ENCODE measurements at places on chromosomes 2 and 18.

DNA sequence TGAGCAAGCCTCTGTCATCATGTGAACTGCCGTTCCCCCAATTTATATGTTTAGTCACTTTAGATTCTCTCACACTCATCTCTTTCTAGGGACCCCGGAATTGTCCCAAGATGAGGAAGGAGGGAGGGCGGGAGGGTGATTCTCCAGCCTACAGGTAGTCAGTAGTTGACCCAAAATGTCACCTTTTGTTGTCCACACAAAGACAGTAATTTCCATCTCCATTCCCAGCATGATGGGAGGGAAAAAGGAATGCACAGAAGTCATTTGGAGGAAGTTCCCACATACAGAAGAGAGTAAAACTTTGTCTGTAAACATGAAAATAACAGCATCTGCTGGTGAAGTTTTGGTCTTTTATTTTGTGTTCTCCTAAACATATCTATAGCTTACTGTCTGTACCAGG lies 222.9 kb downstream of the KLHL29 start:
- no peak for DNase-seq

DNA sequence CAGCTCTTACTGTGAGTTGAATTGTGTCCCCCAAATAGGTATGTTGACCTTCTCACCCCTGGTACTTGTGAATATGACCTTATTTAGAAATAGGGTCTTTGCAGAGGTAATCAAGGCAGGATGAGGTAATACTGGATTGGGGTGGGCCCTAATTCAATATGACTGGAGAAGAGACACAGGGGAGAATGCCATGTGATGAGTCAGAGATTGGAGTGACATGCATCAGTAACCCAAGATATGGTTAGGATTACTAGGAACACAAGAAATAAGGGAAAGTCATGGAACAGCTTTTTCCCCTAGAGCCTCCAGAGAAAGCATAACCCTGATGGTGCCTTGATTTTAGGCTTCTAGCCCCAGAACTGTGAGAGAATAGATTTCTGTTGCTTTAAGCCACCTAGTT lies 37.0 kb upstream of the ATP5MC3 start:
- no peak for DNase-seq

DNA sequence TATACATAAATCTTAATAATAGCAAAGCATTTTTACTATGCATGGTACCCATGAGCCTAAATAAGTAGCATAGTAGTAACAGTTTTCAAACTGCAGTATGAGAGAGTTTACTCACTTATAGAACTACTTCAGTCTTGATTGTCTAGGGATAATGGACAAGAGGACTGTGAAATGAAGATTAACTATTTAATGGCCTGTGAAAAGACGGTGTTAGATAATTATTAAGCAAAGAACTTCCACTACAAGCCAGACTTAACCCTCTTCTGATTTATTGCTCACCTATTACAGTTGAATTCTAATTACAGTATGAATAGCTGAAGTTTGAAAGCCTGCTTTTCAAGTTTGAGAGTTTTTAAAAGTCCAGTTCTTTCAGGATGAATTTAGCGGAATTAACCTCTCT lies 18.9 kb downstream of the PIK3C3 start:
- no peak for DNase-seq

DNA sequence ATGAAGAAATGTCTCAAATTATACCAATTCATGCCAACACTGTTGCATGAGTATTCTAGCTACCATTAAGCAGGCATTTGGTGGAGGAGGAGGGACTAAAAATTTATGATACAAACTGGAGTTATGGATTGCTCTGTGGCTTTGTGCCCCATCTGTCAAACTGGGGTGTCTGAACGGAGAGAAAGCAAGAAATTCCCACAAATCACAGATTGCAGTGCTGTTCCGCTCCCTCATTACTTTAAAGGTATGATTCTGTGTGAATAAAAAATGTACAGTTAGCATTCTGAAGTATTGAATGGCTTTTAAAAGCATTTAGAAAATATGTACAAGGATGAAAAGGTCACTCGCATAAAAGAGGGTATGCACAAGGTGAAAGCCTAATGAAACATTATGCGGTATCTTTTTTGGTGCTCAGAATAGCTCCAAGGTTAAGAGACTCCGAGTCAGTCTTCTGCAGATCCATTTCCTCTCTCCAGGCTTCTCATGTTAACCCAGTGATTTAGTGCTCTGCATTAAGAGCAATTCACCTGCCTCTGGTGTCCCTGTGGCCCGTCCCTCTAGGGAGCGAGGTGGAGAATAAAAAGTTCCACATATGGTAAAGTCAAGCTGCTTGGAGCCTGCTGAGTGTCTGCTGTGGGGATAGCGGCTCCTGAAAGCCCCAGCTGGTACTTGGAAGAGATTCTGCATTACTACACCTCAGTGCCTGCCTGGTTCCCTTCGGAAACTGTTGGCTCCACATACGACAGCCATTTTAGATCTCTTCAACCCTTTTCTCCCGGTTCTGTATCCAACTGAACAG lies 184.2 kb downstream of the ZNF521 start:
- DNase-seq, result no peak

DNA sequence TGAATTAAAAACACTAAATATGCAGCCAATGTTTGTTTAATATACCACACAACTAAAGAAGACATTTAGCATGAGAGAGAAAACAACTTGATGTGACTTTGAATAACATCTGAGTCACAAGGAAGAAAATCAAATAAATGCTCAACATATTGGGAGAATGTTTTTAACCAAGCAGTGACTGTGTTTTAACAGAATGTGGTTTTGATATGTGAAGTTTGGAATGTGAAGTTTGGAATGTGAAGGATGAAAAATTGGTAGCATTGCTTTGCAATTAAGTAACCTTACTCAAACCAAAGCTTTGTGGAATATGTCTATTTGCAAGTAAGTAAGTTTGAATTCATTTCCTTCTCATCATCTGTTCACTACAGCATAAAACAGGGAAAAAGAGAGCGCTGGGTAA lies 128.2 kb upstream of the DNAJC10 start:
- DNase-seq, result no peak

- DNase-seq, result no peak
These were observed 315.1 kb upstream of the KLHL29 start for GRCh38 chr2:23069923-23070322.

DNA sequence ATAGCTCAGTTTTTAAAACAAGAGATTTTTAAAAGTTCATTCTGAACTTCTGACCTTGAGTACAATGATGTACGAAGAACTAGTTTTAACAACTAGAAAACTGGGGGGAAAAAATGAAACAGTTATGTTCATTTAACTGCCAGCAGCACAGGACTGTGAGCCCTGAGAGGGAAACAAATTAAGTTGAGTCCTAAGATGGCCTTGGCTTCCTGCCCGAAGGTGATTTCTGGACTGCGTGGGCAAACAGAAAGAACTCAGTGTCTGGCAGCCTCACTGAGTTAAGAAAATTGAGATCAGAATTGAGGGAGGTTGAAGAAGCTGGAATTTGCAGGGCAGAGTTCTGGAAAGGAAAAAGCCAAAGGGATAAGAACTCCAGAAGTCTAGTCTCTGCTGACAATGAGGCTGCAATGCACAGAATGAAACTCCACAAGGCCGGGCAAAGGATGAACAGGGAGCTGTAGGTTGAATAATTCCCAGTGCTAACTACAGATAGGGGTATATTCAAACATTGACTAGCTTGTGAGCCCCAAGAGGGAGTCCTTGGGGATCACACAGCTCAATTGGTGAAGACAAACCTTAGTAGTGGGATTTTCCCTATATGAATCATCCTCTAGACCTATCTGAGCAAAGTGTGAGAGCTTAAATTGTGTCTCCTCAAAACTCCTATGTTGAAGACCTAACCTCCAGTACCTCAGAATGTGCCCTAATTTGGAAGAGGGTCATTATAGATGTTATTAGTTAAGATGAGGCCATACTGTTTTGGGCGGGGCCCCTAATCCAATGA lies 13.1 kb upstream of the CRACDL start:
- no peak for DNase-seq

DNA sequence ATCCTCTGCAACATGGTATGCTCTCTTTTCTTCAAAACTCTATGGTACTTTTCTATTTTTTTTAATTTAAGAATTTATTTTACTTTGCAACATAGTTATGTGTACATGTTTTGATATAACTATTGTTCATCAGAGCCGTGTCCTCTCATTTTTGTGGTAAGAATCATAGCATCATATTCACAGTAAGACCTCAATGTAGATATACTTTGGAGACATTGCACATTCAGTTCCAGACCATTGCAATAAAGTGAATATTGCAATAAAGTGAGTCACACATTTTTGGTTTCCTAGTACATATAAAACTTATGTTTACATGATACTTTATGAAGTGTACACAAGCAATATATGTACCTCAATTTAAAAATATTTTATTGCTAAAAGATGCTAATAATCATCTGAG lies 22.7 kb upstream of the LINC00305 start:
- no peak for DNase-seq

GRCh38 chr2:153808679-153809078 lies 63.0 kb upstream of the GALNT13 start:
- DNase-seq, result no peak

DNA sequence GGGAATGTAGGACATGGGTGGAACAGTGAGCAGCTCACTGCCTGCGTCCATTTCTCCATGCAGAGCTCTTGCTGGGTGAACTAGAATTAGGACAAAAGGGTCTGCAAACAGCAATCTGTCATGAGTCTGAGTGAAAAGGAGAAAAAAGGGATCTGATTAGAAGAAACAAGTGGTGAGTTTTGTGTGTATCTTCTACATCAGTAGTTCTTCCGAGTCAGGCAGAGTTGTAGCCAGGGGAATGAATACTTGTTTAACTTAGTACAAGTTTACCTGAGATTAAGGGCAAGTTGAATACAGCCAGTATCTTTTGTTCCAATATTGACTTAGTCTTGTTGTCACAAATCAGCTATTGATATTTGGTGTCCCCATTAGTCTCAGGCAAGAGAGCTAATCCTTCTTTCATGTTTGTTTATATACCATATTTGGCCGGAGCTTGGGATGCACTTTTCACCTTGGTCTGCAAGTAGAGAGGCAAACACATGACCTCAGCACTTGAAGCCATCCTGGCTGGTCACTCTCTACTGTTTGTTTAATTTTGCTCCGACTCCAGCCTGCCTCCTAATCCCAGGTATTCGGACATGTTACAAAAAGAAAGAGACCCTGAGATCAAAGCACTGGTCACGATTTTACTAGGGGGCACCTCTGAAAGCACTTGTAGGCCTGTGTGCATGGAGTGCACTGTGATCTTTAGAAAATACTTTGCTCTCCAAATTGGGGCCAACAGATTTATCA lies 211.0 kb upstream of the NT5C1B start:
- no peak for DNase-seq

GRCh38 chr18:56267334-56267733 lies 371.1 kb downstream of the TXNL1 start:
- no peak for DNase-seq

GRCh38 chr2:7997279-7997678 lies 684.6 kb upstream of the ID2 start:
- DNase-seq, result no peak

DNA sequence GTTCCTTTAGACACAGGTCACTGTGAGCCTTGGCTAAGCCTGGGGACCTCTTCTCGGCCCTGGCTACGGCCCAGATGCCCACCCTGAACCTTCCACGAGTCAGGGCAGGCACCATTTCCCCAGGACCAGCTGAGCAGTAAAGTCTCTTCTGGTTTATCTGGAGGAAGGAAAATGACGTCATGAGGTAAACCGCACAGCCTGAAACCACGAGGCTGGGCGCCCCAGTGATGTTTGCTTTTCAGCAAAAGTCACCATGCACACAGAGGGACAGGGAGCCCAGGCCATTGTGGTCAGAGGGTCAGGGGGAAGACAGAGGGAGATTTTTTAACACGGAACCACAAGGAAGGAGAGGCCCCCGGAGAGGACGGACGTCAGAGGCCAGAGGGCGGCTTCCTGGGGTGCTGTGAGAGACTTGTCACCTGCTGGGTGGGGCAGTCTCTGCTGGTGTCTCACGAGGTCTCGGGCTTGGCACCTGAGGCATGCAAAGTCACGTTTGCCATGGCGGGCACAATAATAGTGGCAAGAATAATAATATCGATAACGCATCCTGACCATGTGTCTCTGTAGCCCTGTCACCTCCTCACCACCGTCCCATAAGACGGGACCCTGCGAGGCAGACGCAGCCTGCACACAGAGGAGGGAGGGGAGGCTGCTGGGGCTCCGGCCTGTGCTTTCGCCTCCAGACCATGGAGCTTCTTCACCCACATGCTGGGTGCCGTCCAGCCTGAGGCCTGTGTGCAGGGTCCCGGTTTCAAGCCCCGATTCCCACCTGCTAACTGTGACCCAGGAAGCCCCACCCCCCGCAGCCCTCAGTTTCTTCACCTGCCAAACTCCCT lies 33.2 kb upstream of the FOSL2 start:
- no peak for DNase-seq

GRCh38 chr2:234029150-234029733 lies 21.3 kb upstream of the SPP2 start:
- no peak for DNase-seq

GRCh38 chr2:28661589-28662001 lies 90.0 kb upstream of the PPP1CB start:
- DNase-seq, result peak; percentile 93

DNA sequence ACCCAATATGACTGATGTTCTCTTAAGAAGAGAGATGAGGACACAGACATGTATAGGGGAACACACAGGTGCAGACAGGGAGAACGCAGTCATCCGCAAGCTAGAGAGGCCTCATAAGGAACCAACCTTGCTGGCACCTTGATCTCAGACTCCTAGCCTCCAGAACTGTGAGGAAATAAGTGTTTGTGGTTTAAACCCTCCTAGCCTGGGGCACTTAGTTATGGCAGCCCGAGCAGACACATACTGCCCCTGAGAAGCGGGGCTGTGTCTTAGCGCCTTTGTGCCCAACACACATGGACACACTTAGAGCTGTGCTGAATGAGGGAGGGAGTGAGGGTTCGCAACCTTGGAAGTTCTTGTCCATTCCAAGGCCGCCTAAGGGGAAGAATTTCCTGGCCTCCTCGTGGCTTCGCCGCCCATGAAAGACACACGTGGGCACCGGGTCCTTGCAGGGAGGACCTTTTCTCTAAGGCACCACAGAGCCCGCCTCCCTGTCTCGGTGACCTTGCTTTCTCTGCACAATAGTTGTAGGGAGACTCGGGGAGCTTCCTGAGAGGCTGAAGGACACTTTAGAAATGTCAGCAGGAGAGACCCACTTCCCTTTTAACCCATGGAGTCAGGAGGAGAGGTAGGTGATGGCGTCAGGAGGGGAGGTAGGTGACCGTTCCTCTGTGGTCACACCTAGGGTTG lies 224.5 kb upstream of the HDAC4 start:
- no peak for DNase-seq

DNA sequence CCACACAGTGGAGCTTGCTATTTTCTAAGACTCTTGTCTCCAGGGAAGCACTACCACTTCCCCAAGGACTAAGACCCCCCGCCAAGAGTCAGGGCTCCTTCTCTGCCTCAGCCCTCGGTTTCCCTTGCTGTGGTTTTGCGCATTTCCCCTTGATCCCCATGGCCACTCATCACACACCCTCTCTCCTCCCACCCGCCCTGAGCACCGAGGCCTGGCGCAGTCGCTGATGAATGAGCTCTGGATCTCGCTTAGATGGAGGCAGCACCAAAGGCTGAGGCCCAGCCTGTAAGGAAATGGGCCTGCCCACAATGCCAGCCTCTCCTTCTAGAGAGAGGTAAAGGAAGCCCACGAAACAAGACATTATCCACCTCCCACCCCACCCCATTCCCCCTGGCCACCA lies 96.9 kb downstream of the TNS1 start:
- no peak for DNase-seq
